Activated CD4-positive, alpha-beta T cell treated with anti-CD3 and anti-CD28 coated beads for 48 hours (primary cell): ENCODE measurements at places on chromosomes 1 and 21.
A peak's percentile ranks its signal among the peaks of the same experiment; 100 is the strongest.

DNA sequence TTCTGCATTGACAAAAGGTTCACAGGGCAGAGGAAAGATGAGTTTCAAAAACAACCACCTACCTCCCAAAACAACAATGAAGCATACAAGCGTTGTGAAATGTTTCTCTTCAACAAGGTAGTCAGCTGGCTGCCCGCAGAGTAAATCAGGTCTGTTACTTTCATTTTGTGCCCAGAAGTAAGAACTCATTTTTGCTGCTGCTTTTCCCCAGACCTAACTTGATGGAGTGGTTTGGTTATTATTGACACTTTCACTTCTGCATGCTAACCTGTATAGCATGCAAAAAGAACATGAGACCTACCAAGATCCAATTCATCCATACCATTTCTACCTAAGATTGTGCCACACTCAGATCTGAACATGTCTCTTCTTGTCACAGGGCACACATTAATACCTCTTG lies 1.3 kb downstream of the SLC9C2 start:
- DNase-seq, result no peak

GRCh38 chr1:25550155-25550506 lies 6.7 kb downstream of the LDLRAP1 start:
- DNase-seq, result no peak

DNA sequence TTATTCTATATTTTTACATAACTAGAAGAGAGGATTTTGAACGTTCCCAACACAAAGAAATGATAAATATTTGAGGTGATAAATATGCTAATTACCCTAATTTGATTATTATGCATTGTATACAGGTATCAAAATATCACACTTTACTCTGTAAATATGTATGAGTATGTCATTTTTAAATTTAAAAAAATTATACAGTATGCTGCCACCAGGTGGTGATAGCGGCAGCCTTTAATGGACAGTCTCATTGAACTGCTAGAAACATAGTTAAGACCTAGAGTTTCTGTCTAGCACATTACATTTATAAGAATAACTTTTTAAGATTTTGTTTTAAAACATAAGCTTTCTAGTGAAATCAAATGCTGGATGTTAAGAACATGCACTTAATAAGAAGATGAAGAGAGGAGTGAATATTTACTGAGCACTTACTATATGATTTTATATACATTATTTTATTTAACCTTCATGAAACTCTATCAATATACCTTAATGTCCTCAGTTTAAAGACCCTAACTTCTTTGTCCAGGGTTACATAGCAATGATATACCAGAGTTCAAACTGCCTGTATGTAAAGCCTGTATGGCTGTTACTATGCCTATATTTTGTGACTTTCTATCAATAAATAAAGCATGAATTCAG lies 207.1 kb downstream of the NUF2 start:
- peak; percentile 19 for DNase-seq

DNA sequence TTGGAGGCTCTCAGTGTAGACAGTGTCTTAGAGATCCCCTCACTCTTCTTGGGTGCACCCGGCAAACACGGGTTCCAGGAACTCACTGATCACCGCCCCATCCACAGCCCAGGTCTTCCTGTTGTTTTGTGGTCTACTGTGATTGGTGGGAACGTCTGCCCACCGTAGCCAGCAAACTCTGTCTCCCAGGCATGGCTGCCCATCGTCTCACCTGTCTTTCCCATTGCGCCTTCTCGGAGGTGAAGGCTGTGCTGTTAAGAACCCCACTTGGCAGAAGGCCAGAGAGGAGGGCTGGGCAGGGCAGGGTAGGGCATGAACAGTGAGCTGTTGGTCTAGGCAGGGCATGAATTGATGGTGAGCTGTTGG lies 14.1 kb upstream of the KCNA2 start:
- no peak for DNase-seq

GRCh38 chr1:244271004-244271403 lies 180.7 kb downstream of the ADSS2 start:
- no peak for DNase-seq

DNA sequence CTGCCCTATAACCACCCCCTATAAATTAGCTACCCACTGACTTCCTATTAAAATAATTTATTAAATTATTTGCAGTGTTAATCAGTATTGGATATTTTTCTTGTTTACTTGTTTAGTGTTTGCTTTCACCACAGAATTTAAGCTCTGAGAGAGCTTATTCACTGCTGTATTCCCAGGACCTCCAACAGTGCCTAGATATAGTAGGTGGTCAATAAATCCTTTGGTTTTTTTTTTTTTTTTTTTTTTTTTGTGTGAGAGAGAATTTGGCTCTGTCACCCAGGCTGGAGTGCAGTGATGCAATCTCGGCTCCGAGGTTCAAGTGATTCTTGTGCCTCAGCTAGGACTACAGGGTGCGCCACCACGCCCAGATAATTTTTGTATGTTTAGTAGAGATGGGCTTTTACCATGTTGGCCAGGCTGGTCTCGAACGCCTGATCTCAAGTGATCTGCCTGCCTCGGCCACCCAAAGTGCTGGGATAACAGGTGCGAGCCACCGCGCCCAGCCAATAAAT lies 1.1 kb upstream of the OSBPL9 start:
- no peak for DNase-seq

- no peak for DNase-seq
Measured at GRCh38 chr1:31435471-31436409, 22.7 kb downstream of the SERINC2 start.
